ENCODE measurements at places on chromosomes 7 and 10.

- no peak for DNase-seq
Observed at GRCh38 chr10:29862923-29863614, 196.3 kb downstream of the JCAD start.

DNA sequence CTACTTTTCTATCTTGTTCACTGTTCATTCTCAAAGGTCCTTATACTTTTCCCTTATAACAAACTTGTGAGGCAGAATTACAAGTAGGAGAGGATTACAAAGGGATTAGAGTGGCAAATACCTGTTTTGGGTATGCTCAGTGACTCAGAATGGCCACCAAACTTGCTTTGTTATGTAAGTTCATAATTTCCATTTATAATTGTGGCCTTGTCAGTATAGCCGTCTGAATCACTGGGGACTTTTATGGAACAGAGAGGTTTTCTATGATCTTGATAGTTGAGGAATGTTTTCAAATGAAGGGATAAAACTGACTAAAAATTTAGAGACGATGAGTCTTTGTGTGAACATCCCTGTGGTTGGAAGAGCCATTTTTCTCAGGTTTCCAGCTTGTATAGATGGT, 116.2 kb downstream of the SND1 start:
- no peak for DNase-seq

GRCh38 chr10:88039496-88040200, 176.2 kb downstream of the PTEN start:
- no peak for DNase-seq

DNA sequence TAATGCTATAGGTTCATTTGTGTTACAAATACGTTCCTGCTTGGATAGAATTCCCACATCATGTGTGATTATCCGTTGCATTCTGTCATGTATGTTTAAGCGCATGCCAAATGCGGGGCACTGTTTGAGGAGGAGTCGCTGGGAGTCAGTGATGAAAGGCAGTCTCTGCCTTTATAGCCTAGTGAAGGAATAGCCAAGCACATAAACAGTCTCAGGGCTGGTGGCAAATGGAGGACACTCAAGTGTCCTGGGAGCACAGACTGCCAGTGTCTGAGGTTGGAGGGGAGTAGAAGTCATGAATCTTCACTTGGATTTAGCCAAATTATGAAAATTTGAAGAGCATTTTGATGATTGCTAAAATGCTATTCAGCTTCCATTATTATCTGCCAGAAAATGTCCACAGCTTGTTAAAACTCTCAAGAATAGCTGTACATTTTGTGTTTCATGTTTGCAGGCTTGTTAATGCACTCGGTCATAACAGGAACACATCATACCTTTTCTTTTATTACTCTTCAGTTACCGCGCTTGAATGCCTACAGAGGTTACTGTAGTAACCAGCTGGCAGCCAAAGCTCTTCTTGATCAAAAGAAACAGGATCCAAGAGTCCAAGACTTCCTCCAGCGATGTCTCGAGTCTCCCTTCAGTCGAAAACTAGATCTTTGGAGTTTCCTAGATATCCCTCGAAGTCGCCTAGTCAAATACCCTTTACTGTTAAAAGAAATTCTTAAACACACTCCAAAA, 41.6 kb downstream of the NET1 start:
- DNase-seq, result no peak

DNA sequence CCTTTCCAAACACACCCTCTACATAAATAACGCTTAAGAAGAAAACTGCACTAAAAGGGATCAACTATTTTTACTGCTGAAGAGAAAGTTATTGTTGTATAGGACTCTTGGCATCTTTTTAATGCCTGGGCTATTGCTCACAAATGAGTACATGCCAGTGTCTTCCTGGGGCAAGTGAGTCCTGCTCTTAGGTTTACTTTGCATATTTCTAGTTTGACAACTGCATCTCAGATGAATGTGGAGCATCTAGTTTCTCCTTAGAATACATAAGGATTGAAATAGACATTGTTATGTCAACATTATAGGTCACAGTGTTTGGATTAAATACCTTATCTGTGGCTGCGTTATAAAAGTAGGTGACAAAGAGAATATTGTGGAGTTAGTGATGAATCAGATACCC, 44.5 kb downstream of the PSMC2 start:
- DNase-seq, result no peak

GRCh38 chr7:128158370-128158769, 82.7 kb upstream of the LEP start:
- no peak for DNase-seq

- DNase-seq, result no peak
Observed at GRCh38 chr10:107443326-107443725, 278.8 kb upstream of the SORCS1 start.
